C1 segment of cervical spinal cord (tissue), 14 donors: ENCODE measurements at places on chromosomes 5 and 9.

GRCh38 chr9:133030317-133031129, at the start of gene GTF3C5:
Gene GTF3C5, plus strand, starts transcription at chr9:133030997. Its CDS starts 15 bp downstream, at chr9:133031012.
- DNase-seq: peak; percentile 98

GRCh38 chr9:121156263-121156731, 45.4 kb downstream of the RAB14 start:
- no peak for DNase-seq

DNA sequence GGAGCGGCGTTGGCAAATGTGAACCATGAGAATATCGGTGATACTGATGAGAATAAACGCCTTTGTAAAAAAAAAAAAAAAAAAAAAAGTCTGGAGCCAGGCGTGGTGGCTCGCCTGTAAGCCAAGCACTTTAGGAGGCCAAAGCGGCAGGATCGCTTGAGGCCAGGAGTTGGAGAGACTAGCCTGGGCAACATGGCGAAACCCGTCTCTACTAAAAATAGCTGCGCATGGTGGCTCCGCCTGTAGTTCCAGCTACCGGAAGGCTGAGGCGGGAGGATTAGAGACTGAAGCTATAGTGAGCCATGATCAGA, 425 bp upstream of the NFX1 start:
- DNase-seq: no peak

DNA sequence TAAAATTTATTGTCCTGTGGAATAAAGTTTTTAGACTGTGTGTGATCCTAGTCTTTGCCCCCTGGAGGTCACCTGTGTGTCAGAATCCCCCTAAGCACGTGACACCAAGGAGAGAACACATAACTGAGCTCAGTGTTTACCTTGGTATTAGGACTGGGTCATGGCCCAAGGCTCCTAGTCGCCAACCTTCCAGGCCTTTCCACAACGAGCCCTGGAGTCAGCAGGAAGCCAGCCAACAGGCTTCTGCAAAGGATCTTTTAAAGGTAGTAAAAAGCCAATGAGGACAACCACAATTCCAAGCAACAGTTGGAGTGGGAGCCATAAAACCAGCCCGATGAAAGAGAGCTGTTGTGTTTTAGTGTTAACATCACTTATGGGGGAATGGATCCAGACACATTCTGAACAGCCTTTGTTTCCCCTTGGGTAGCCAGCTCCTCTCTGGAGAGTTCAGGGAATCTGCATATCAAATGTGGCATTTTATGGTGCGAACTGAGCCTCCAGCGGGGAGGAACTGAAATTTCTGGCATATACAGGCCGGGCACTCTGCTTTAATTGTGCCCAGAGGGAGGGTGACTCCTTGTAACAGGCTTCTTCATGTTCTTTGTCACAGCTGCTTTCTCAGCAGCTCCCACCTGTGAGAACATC, 239.9 kb downstream of the FSTL4 start:
- no peak for DNase-seq
